ENCODE measurements at places on chromosomes 5 and 9.

DNA sequence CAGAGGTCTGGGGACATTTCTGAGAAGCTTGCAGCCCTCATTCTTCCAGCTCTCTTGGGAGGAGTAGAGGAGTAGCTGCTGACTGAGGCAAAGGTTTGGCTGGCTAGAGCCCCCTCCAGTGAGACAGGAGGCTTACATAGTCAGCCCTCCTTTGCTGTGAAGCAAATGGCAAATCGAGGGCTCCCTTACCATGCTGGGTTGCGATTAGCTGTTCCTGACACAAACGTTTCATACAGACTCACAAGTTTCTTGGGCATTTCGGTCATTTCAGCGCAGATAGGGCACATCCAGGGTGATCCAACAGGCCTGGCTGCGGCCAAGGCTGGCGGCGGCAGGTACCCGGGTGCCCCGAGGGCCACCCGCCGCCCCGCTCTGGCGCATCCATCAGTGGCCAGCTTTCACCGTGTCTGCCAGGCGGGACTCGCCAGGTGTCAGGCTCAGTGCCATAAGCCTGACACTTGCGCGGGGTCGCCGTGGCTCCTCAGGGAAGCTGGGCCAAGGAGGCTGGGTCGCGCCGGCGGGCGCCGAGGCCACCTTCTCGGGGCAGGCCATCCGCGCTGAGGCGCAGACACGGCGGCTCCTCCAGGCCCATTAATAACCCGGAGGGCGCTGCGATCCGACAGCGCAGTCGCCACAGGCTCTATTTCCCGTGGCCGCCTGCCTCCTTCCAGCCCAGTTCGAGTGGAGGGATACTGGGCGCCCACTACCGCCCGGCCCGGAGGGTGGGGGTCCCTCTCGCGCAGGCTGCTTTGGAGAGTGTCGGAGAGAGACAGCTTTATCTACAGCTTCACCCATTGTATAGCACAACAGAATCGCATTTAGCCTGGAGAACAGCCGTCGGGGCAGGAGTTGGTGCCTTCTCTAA is 9.1 kb downstream of the PRDM6 start:
- no peak for DNase-seq

- DNase-seq = no peak
These were observed 48.8 kb downstream of the ACER2 start for GRCh38 chr9:19457693-19458009.

DNA sequence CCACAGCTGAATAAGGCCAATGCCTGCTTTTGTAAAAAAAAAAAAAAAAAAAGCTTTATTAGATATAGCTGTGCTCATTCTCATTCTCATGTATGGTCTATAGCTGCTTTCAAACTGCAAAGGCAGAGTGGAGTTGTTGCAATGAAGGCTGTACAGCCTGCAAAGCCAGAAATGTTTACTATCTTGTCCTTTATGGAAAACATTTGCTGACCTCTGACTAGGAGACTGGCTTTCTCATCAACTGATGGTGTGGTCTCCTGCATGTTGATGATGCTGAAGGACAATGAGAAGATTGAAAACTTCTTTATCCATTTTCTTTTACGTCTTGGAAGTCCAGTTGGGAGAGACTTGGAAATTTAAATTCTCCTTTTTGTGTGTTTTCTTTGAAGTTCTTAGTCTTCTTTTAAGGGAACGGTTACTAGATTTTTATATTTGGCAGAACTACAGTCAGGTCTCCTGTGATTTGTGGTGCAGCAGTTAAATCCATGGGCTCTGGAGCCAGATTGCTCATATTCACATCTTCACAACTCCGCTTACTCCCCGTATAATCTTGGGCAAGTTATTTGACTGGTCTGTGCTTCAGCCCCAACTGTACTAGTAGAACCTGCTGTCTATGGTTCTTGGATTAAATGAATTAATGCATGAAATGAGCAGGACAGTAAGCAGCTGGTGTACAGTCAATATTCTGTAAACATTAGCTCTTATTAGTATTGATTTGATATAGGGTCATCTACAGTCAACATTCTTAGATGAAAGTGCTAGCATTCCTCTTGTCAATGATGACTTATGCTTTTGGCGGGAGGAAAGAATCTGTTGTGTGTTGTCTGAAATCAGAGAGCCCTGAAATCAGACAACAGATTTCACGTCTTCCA is 39.7 kb upstream of the BASP1 start:
- DNase-seq = no peak

GRCh38 chr5:172410160-172410559 is 44.2 kb downstream of the SH3PXD2B start:
- DNase-seq = no peak

- no peak for DNase-seq
These were observed 58.9 kb upstream of the OTULINL start for GRCh38 chr5:14522721-14523120.

All from ureter (tissue), 1 donor.